Stimulated activated CD4-positive, alpha-beta T cell treated with anti-CD3 and anti-CD28 coated beads, Interleukin-15, amount 100 ng/mL, for 48 hours (primary cell): ENCODE measurements at places on chromosomes 3 and 15.

- DNase-seq: no peak
Observed at GRCh38 chr15:62927196-62927595, 115.4 kb upstream of the TPM1 start.

GRCh38 chr15:52653431-52653964, 25.7 kb downstream of the ATOSA start:
- DNase-seq: no peak

DNA sequence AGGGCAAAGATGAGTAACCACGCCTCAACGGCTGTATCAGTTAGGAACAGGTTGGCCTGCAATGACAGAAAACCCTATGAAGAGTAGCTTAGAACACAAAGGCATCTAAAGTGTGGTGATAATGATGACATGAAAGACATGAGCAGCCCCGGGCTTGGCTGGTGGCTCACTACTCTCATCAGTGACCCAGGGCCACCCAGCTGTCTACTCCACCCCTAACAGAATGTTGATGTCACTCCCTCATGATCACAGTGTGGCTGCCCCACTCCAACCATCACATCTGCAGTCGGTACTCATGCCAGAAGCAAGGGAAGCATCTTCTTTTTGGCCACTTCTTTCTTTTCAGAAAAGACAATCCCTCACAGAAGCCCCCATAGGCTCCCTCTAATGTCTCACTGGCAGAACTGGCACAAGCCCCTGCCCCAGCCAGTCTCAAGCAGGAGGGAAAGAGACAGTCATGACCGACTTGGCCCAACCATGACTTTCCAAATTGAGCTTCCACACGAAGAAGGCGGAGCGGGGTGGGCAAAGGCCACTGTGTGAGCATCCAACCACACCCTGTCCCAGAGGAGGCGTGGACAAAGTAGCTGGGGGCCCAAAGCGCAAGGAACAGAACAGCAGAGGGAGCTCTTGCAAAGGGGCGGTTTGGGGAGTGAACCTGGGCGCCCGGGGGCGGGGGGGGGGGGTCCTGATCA, 72.0 kb upstream of the IQSEC1 start:
- DNase-seq: no peak

DNA sequence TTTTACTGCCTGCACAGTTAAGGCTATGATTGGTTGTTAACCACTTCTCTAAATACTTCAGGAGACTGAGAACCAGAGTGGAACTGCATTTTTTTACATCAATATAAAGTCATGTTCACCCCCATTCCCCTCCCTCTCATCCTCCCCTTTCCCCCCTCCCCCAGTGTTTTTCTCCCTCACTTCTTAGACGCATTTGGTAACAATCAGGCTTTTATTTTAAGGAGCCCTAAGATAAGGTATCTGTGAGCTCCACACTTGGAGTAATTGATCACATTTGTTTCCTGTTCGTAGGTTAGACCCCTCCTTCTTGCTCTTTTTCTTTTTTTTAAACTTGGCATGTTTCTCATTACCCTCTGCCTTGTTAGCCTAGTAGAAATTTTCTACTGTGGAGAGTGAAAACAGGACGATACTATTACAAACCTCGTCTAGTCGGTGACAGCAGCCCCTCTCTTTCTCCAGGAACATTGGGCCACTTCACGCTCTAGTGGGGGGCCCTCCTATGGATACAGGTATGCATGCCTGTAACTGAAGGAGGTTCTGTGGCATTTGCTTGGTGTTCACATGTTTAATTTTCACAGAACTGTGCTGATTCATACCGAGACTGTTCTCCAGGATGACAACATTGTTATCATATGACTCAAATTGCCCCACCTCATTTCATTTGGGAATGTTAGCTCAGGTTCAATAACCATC, 314.4 kb downstream of the MECOM start:
- DNase-seq: no peak

- DNase-seq: no peak
Observed at GRCh38 chr3:159191447-159191846, 389.6 kb downstream of the MFSD1 start.

GRCh38 chr3:120858521-120858920, 49.5 kb upstream of the STXBP5L start:
- no peak for DNase-seq

DNA sequence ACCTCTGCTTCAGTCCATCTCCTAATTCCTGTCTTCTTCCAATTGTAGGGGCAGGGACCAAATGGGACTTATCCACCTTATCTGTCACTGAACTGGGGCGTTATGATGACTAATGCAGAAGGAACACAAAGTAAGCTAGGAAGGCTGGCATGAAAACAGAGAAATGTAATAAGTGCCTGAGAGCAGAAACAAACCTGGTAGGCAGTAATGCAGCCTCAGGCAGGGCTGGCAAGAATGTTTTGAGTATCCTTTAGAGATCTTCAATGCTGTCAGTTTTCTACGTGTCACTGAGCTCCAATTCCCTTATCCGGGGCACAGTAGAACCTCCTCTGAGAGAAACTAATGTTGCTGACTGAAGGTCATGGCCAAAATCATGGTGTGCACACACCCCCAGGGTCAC, 246.2 kb upstream of the TBL1XR1 start:
- DNase-seq: no peak

DNA sequence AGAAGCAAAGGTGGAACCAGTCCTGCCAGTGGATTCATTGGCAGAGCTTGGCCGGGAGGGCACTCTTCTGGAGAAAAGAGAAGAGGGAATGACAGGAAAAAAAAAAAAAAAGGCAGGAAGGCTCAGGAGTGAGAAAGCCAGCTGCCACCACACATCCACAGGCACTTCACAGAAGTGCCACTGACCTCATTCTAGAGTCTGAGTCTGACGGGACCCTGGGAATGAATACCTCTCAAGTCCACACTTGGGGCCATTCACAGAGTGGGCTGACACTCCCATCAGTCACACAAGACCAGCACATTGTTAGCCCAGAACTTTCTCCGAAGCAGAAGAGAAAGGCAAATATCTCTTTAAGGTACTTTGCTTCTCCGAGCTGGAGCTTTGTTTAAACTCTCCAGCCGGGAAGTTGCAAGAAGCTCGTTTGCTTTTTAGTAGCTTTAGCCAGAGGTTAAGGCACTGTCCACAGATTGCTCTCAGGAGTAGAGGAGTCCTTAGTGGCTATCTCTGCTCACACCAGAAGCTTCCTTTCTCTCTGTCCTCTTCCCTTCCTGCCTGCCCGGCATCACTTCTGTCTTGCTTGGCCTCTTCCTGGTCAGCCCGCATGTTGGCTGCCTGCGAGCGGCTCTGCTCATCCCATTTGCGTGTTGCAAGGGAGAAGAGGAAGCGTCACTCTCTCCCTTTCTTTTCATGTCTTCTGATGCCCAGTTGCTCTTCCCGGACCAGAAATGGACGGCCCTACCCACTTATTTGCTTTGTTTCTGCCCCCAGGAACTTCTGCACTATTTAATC, 53.8 kb downstream of the CMTM6 start:
- DNase-seq: no peak

GRCh38 chr3:106440672-106441071, 571.9 kb upstream of the CBLB start:
- DNase-seq: no peak

DNA sequence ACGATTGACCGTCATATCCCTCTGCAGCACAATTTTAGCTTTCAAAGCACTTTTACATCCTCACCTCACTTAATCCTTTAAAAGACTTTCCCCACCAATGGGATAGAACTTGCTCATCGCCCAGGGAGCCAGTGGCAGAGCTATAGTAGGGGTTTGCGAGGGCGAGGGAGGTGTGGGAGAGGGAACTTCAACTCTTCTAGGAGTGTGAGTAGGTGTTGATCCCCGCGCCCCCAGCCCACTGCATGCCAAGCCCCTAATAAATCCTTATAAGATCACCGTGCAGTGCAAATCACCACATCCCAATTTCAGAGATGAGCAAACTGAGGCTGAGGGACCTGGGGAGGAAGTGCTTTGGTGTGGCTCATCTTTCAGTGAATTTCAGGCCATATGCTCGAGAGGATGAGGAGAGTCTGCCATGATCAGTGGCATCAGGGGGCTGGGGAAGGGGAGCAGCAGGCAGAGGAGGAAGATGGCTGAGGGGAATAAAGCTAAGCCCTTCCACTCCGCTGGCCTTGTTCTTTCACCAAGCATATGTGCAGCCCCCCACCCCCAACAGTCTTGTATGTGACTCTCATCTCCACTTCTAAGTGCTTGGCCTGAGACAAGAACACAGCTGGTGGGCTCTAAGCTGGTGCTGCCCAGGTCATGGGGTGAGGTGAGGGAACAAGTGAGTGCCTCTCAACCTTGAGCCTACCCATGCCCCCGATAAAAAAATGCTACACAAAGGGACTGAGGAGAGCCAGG, 5.1 kb downstream of the INSYN1 start:
- DNase-seq: no peak

DNA sequence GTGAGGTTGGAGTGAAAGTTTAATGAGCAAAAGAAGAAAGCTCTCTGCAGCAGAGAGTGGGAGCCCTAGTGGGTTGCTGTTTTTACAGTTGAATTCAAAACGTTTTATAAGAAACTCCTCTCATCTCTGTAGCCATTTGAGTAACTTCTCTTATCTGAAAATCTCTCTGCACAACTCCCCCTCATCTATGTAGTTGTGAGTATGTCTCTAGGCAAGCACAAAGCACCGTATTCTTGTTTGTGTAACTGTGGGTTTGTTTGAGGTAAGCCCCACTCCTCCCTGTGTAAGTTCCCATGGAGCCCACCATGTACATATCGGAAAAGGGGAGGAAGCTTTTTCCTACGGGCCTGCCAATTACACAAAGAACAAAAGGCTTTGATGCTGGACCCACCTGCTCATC, 56.5 kb upstream of the GOLGA6L2 start:
- DNase-seq: no peak

DNA sequence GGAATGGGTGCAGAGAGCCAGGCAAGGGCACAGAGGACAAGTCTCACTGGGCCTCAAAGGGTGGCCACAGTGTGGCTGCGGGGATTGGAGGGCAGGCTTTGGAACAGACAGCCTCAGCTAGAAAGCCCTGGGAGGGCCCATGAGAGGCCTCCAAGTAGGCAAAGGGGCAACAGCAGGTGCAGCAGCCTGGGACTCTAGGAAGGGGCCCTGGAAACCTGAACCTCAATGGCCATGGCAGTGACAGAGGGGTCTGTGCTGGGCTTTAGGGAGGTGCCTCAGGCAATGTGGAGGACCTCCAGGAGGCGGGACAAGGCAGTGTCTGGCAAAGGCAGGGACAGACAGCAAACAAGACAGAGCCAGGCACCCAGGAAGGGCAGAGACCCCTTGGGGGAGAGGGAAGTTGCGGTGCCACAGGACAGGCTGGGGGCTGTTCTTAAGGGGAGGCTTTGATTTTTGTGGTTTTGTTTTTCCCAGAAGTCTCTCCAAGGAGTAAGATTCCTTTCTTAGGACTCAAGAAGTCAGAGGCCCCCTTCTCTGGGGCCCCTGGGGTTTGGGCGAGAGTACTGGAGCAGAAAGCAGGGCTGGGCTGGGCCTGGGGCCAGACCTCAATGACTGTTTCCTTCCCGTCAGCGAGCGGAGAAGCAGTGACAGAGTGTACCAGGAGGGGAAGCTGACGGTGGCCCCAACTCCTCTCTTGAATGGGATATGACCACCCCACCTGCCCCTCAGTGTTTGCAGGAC, 9.7 kb downstream of the STOML1 start:
- DNase-seq: no peak

- DNase-seq: no peak
Observed at GRCh38 chr3:76969996-76970615, 69.8 kb upstream of the ROBO2 start.

- no peak for DNase-seq
Observed at GRCh38 chr3:59432665-59433064, 382.8 kb upstream of the CFAP20DC start.

DNA sequence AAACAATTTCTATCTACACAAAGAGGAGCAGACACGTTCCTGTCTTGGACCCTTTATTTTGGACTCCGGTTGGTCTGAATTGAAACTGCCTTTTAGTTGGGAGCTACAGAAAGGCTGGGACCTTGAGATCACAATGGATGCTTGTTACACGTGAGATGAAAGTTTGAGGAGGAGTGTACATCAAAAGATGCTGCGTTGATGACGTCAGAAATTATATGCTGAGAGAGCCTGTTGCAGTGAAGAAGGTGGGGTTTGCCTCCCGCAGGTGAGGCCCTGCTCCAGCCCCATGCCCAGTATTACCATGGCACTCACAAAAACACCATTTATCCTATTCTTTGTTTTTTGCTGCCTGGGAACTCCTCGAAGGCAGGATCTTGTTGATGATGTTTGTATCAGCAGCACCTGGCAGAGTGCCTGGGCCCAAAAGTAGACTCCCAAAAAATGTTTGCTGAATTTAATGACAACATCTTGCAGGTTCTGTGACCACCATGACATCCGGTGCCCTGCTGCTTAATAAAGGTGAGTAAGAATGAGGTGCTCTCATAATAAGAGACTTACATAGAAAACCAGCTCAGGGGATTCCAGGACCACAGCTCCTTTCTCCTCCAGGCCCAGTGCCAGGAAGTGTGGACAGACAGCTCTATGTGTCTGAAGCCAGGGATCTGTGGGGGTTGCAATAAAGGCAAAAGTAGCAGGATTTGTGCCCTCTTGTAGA, 136.1 kb upstream of the UBE2E1 start:
- DNase-seq: no peak

GRCh38 chr3:59553076-59553475, 503.3 kb upstream of the CFAP20DC start:
- DNase-seq: no peak

GRCh38 chr15:89972085-89972484, 29.0 kb upstream of the ZNF710 start:
- DNase-seq: no peak

DNA sequence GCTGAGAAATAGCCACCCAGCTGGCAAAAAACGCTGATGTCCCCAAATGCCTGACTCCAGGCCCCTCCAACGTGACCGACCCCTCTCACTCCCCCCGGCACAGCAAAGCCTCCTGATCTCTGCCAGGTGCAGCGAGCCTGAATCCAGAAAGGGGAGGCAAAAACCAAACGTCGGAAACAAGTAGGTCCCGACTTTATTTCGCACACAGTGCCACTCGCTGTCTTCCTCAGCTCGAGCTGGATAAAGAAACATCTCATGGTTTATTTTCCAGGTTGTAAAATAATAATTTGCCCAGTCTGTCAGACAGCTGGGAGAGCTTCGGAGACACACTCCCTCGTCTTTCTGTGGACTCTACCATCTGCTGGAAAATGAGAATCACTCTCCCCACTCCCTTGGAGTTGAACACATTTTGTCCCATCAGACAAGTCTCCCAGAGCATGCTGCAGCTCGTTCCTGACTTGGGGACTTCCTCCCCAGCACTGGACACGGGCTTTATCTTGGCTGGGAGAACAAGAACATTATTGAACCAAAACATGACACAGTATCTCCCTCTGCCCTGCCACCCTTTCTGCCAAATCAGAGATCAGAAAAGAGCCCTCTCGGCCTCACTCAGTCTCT, 142.8 kb downstream of the NUP210 start:
- DNase-seq: no peak

- no peak for DNase-seq
Observed at GRCh38 chr15:59179717-59180116, 26.9 kb upstream of the LDHAL6B start.
